HCT116 (cell line): ENCODE measurements at places on chromosomes 11 and 22. TPM values are rescaled to one million over a fixed set of nuclear protein-coding genes. Genes with fewer than 3 reads are reported as not detected.

Gene OR4P4
- total RNA-seq, result not detected

GRCh38 chr11:63682066-63683021 lies 1.0 kb downstream of the RTN3 start:
- no peak for DNase-seq

DNA sequence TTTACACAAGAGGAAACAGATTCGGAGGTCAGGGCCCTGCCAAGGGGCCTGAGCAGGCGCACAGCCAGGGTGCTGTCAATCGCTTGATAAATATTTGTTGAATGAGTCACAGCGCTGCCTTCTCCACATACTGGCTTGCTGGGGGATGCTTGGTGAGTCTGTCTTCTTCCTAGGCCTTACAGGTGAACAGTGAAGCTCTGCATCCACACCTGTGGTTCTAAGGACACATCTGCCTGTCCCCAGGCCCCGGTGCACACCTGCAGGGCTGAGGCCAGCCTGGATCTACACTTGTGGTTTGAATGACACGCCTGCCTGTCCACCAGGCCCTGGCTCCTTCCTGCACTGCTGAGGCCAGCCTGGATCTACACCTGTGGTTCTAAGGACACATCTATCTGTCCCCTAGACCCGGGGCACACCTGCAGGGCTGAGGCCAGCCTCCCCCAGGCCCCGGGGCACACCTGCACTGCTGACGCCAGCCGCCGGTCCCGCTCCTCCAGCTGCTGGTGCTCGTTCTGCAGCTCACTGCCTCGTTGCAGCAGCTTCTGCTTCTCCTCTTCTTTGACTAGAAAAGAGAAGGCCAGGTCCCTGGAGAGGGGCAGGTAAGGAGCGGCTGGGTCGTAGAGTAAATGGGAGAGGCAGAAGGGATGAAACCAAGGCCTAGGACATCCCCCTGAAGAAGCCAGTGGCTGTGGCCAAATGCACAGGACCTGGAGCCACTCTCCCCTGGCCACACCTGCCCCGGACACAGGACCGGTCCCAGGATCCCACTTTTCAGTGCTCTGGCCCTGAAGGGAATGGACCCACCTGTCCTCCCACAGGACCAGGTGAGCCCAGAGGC lies 124.6 kb downstream of the PHF21B start:
- no peak for DNase-seq

- DNase-seq, result no peak
Observed at GRCh38 chr11:115276191-115276590, 228.0 kb downstream of the CADM1 start.

- no peak for DNase-seq
Observed at GRCh38 chr22:25161017-25161915, 38.4 kb upstream of the CRYBB3 start.

DNA sequence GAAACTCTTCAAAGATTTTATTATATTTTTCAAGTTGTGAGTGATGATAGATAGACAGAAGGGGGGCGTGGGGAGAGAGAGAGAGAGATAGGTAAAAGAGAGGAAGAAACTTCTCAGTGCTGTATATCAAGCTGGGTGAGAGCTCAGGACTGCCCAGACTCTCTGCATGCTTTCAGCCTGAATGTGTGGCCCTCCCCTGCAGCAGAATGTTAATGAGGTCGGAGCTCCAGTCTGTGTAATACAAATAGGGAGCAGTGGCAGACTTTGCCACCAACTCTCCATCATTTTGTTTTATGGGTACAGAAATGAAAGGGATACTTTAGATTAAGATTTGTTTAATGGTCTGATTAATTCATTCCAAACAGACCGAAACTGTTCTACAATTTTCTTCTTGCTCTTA lies 752.8 kb downstream of the OPCML start:
- DNase-seq, result no peak
